ENCODE measurements at places on chromosomes 13 and 19. TPM values are rescaled to one million over a fixed set of nuclear protein-coding genes. Genes with fewer than 3 reads are reported as not detected.

The CACNG8 gene
- 0.59 TPM for total RNA-seq

GRCh38 chr13:77345150-77345780, 18.4 kb upstream of the MYCBP2 start:
- no peak for DNase-seq

The WDR62 gene
- total RNA-seq, result 27.0 TPM

The ZNF324B gene
- total RNA-seq, result 4.7 TPM

- no peak for DNase-seq
Observed at GRCh38 chr13:109465148-109465547, 321.2 kb downstream of the IRS2 start.

- DNase-seq, result no peak
Observed at GRCh38 chr13:110403315-110403714, 96.2 kb downstream of the COL4A2 start.

The IFNL1 gene
- not detected for total RNA-seq

DNA sequence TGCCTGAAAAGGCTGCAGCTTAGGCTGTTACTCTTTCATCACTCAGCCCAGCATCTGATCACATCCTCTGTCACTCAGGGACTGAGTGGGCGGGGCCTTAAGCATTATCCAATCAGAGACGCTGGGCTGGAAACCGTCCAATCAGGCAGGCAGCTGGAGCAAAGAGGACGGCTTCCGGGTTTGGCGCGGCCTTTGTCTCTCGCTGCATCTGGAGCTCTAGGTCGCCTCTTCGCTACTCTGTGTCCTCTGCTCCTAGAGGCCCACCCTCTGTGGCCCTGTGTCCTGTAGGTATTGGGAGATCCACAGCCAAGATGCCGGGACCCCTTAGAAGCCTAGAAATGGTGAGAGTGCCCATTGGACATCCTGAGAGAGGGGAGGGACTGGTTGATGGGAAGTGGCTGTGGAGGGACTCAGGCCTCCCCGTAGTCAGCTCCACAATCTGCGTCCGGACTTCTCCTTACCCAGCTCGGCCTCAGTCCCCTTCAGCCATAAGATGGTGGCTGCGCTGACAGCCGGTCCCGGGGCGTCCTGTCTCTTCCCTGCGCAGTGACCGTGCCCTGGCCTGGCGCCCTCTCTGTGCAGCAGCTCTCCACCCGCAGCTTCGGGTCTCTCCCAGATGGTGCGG, at the start of gene ZNF486:
Gene ZNF486, plus strand, starts transcription at position 195 of the 625 bp plus-strand sequence. Its CDS starts 117 bp downstream, at position 312.
- peak; percentile 86 for DNase-seq

- DNase-seq, result no peak
Observed at GRCh38 chr19:40959338-40959737, 31.7 kb upstream of the CYP2B6 start.

The RAB20 gene
- 12.1 TPM for total RNA-seq

DNA sequence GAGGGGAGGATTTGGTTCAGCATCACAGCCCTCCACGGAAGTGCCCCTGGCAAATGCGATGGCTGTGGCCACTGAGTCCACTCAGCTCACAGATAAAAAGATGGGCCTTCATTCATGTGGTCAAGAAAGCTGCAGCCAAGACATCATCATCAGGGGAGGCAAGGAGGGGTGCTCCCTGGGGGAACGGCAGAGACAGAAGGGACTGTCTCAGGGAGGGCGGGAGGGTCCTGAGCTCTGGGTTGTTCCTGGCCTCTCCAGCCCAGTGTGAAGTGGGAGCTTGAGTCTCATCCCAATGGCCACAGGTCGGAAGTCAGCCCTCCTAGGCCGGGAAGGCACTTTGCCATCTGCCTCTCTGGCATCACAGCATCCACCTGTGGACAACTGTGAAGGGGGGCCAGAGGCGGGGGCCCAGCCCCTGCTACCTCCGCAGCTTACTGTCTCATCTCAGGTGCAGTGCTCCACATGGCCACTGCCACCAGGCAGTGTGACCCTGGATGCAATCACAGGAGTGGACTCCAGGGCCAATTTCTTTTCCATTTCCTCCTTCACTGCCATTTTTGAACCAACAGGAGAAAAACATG, 137.8 kb upstream of the SOX1 start:
- no peak for DNase-seq

GRCh38 chr13:32443111-32443510, 15.2 kb upstream of the N4BP2L1 start:
- no peak for DNase-seq

DNA sequence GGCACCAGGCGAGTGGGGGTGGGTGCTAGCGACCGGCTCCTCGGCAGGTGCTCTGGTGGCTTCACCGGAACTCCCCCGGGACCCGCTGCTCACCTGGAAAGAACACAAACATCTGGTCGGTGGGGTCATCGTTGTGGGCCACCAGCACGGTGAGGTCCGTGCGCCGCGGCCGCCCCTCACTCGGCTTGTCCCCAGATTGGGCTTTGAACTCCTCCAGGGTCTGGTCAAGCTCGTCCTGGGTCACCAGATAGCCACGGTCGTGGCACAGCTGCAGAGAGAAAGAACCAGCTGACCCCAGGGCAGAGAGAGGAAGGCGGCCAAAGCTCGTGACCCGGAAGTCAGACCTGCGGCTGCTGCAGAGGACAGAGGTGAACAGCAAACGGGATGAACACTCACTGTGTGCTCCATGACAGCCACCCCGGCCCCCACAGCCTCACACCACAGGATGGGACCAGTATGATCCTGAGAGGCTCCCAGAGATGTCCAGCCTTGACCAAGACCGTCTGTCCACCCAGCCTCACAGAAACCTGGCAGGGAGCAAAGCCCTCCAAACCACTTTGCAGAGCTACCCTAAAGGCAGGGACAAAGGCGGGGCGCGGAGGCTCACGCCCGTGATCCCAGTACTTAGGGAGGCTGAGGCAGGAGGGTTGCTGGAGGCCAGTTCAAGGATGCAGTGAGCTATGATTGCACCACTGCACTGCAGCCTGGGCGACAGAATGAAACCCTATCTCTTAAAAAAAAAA, 1.2 kb downstream of the POLR2E start:
- DNase-seq, result no peak

DNA sequence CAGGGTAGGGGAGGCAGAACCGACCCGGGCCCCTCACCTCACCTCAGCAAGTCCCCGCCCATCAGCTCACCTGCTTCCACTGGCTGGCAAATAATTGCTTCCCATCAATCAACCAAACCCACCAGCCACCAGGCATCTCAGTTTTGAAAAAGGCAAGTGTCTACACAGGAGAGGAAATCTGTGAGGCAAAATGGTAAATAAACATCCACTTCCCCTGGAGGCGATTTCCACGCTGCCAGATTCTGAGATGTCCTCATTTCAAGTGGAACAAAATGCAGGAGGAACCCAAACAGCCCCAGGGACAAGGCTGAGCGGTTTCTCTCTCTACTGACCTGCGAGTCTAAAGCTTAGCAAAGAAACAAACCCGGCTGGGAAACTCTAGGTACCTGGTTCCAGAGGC, 117.5 kb downstream of the CRYL1 start:
- no peak for DNase-seq

DNA sequence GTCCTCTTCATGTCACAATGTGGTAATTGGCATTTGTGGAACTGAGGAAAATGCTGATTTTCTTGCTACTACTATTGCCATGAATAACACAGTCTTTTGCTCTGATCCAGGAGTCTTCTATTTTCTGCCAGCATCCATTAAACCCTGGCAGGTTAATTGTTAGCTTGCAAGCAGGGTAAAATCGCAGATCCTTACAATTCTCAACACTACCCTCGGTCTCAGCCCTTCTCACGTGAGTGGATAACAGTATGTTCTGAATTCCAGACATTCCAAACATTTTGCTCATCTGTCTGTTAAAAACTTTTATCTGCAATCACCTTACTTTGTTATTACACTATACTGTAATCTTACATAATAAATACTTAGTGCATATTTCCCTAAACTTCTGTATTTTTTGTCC, 251.3 kb upstream of the ATXN8OS start:
- DNase-seq, result no peak

The ADAMTSL5 gene
- 0.52 TPM for total RNA-seq

The TGFB1 gene
- total RNA-seq, result 11.6 TPM

- peak; percentile 63 for DNase-seq
Observed at GRCh38 chr19:33293255-33294057, 8.9 kb downstream of the CEBPA start.

The CEACAM8 gene
- total RNA-seq, result not detected

GRCh38 chr19:29526730-29527499, 1.1 kb downstream of the VSTM2B start:
- peak; percentile 85 for DNase-seq

DNA sequence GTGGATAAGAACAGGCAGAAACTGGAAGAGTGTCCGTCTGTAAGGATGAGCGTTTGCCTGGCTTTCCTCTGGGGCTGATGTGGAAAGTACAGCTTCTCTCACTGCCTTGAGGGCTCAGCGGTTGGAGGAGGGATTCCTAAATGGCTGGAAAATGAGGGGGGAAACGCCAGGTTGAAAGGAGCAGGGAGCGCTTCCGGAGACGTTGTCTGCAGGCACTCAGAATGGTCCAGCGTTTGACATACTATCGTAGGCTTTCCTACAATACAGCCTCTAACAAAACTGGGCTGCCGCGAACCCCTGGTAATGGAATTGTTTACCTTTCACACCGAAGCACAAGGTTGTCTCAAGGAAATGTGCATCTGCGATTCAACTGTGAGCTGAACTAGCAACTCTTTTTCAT, 39.9 kb downstream of the MRPL57 start:
- no peak for DNase-seq

DNA sequence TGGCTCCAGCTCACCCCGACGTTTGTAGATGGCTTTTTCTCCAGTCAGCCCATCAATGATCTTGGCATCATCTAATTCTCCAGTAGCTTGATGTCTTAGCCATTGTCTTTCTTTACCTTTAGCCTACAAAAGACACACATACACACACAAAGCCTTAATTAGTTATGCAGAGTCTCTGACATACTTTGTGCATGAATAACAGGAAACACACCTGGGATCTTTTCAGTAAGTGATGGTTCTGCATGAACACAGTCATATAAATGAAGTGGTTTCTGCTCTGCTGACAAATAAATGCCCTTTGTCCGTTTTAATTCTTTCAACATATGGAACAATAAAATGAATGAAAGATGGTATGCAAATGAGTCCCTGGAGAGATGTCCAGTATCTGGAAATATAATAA, 133.3 kb downstream of the RGCC start:
- no peak for DNase-seq

The CD37 gene
- 0.44 TPM for total RNA-seq

- DNase-seq, result no peak
Observed at GRCh38 chr19:28990522-28990921, 222.4 kb downstream of the UQCRFS1 start.

DNA sequence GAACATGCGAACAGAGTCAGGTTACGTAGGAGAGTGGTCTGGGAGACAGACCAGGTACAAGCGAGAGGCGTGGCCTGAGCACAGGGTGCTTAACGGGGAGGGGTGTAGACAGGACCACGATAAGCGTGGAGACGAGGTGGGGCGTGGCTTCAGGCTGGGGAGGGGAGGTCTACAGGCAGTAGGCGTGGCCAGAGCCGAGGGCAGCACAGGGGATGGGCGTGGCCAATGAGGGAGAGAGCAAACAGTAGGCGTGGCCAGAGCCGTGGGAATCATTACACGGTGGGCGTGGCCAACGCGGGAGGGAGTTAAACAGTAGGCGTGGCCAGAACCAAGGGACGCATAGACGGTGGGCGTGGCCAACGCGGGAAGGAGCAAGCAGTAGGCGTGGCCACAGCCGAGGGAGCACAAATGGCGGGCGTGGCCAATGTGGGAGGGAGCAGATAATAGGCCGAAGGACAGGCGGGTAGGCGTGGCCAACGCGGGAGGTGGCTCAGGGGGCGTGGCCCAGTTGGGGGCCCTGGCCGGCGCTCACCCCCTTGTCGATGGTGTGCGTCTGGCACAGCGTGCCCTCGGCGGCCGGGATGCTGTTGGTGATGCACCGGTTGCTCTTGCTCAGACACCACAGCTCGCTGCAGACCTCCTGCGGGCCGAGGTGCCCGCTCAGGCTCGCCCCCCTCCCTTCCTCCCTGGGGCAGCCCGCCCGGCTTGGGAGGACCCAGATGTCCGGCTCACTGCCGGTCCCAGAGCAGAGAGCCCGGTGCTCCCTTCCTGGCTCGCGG, 15.2 kb upstream of the MYO1F start:
- DNase-seq, result peak; percentile 99

DNA sequence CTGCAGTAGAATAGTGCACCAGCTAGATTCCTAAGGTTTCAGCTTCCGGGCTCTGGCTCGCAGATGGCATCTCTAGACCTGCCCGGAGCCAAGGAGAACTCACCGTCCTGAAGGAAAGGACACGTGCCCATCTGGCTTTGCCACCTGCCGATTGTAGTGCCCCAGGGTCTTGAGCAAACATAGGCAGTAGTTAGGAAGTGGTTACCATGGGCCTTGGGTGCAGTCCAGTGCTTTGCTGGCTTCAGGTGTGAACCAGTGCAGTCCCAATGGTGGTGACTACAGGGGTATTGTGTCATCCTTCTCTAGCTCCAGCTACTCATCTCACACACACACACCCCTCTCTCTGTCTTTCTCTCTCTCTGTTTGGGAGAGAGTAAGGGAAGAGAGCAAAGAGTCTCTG, 61.4 kb upstream of the TEX29 start:
- DNase-seq, result no peak

DNA sequence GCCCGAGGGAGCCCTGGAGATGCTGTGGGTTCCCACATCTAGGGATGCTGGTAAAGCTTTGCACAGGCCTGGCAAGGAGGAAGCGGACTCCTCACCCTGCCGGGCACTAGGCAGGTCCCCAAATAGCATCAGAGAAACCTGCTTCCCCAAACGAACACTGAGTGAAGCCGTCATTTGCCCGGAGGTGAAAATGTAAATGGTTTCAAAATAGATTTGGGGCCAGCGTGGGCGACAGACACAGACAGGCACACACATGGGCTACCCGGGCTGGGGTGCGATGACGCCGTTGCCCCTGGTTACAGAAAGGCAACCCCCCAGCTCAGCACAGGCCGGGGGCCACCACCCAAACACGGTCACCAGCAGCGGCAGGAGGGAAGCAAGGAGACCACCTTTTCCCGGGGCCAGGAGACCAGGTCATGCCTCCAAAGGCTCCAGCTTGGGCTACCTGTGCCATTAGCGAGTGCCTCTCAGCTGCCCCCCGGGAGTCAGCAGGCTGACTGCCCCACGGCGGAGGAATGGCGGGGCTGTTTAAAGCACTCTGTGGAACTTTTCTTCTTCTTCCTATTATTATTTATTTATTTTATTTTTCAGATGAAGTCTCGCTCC, 47.5 kb upstream of the NDUFS7 start:
- DNase-seq, result no peak

The NACC1 gene
- 292 TPM for total RNA-seq

DNA sequence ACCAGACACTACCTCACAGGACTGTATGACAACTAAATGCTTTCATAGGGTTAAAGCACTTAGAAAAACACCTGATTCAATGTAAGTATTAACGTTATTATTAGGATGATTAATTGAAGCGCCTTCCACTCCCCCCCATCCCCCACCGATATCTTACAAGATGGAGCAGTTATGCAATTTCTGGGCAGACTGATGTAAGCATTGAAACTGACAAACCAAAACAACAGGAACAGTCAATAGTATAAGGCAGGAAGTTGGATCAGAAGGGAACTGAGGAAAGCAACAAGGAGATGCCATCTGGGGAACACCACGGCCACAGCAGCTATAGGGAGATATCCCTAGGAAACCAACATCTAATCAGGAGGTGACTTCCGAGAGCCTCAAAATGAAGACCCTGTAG, 3.8 kb downstream of the LCP1 start:
- DNase-seq, result no peak

Data from H7 (cell line).